Tibial nerve (tissue), 4 donors: ENCODE measurements at places on chromosomes 12 and 14. TPM values are rescaled to one million over a fixed set of nuclear protein-coding genes. Genes with fewer than 3 reads are reported as not detected.

- no peak overlapping the region for H3K4me3 ChIP-seq
- DNase-seq, result no peak
- H3K27me3 ChIP-seq, result no peaks in the 10 kb centered on the region
- H3K27ac ChIP-seq, result no peak overlapping the region
Measured at GRCh38 chr12:90951432-90952105, 3.4 kb downstream of the CCER1 start.

DNA sequence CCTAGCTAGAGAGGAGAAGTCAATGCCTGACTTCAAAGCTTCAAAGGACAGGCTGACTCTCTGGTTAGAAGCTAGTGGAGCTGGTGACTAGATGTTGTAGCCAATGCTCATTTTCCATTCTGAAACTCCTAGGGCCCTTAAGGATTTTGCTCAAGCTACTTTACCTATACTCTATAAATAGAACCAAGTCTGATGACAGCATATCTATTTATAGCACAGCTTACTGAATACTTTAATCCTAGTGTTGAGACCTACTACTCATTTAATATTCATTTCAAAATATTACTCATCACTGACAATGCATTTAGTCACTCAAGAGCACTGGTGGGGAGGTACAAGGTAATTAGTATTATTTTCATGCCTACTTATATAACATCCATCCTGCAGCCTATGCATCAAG lies 137.2 kb upstream of the PELI2 start:
- no peak overlapping the region for H3K4me3 ChIP-seq
- peaks cover 6% of the 10 kb centered on the region for H3K4me1 ChIP-seq
- DNase-seq, result no peak
- H3K36me3 ChIP-seq, result no peaks in the 10 kb centered on the region

DNA sequence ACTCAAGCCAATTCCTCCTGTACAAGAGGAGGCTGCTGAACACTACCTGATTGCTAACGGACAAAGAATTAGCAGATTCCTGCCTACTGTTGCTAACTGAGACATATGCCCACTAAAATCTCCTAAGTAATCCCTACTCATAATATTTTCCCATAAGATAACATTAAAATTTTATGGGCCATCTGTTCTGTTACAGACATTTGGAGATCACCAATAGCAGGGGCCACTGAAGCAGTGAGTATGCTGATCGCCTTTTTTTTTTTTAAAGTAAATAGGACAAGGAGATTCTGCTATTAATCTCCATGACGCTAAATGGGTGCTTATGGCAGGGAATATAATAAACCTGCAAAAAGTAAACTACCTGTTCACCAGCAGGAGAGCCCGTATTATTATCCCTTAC lies 292.9 kb downstream of the MED13L start:
- no peaks in the 10 kb centered on the region for H3K27me3 ChIP-seq
- H3K36me3 ChIP-seq, result peaks cover 2% of the 10 kb centered on the region

GRCh38 chr12:121130866-121131373 lies 1.8 kb upstream of the P2RX7 start:
- H3K4me1 ChIP-seq, result peaks cover 25% of the 10 kb centered on the region
- no peaks in the 10 kb centered on the region for H3K27me3 ChIP-seq
- DNase-seq, result no peak
- H3K27ac ChIP-seq, result peak overlapping the region; percentile 91
- H3K4me3 ChIP-seq, result no peak overlapping the region

The SDR9C7 gene
- total RNA-seq, result not detected

GRCh38 chr12:125029761-125030358 lies 35.4 kb upstream of the AACS start:
- H3K36me3 ChIP-seq, result no peaks in the 10 kb centered on the region
- no peak overlapping the region for H3K4me3 ChIP-seq
- H3K4me1 ChIP-seq, result no peaks in the 10 kb centered on the region
- DNase-seq, result no peak
- H3K27me3 ChIP-seq, result no peaks in the 10 kb centered on the region

DNA sequence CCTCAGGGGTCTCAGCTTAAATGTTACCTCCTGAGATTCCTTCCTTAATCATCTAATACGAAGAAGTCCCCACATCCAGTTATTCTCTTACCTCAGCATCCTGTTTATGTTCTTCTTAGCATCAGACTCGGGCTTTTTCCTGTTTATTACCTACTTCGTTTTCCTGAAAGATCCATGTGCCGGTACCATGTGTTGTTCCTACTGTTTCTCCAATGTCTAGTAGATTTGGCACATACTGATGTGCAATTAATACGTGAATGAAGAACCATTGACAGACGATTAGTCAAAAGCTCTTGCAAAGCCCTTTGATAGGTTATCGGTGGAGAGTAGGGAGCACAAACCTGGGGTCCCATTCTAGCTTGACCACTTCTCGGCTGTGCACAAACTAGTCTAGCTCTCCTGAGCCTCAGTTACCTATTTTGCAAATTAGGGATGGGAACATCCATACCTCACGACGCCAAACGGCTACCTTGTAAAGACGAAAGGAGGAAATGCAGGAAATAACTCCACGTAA lies 735 bp upstream of the MAPKAPK5 start:
- peak; percentile 4 for DNase-seq
- no peaks in the 10 kb centered on the region for H3K36me3 ChIP-seq
- H3K27ac ChIP-seq, result peak overlapping the region; percentile 97
- H3K4me3 ChIP-seq, result peak overlapping the region; percentile 96

- peak overlapping the region; percentile 36 for H3K27ac ChIP-seq
- H3K4me3 ChIP-seq, result no peak overlapping the region
- no peaks in the 10 kb centered on the region for H3K27me3 ChIP-seq
- H3K4me1 ChIP-seq, result peaks cover 36% of the 10 kb centered on the region
- DNase-seq, result peak; percentile 63
Measured at GRCh38 chr14:64762044-64763034, 58.1 kb downstream of the PLEKHG3 start.

The TRIM9 gene
- total RNA-seq, result 5.9 TPM

- no peak overlapping the region for H3K27ac ChIP-seq
- peaks cover 4% of the 10 kb centered on the region for H3K4me1 ChIP-seq
- no peaks in the 10 kb centered on the region for H3K36me3 ChIP-seq
Measured at GRCh38 chr14:87690076-87690613, 302.8 kb downstream of the GALC start.

The SLC38A2 gene
- total RNA-seq, result 383 TPM

The CALM1 gene
- total RNA-seq, result 117 TPM

DNA sequence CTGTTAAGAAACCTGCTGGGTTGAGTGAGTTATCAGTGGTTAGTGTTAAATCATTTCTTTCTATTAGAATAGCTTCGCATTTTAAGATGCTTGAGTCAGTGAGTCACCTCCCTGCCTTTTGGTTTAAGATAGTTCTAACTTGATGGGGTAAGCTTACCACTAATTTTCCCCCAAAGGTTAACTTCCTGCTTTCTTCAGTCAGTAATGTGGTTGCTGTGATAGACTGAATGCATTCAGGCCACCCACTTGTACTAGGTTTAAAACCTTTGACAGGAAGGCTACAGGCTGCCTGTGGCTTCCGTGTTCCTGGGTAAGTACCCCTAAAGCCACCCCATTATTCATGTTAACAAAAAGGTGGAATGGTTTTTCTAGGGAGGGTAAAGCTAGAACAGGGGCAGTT lies 25.3 kb downstream of the CLEC2A start:
- H3K4me1 ChIP-seq, result no peaks in the 10 kb centered on the region
- H3K4me3 ChIP-seq, result no peak overlapping the region
- H3K36me3 ChIP-seq, result no peaks in the 10 kb centered on the region
- DNase-seq, result no peak

The KLRF1 gene
- total RNA-seq, result not detected

GRCh38 chr12:33156042-33156441 lies 259.5 kb upstream of the PKP2 start:
- H3K4me1 ChIP-seq, result no peaks in the 10 kb centered on the region
- H3K27me3 ChIP-seq, result no peaks in the 10 kb centered on the region
- H3K4me3 ChIP-seq, result no peak overlapping the region
- H3K36me3 ChIP-seq, result no peaks in the 10 kb centered on the region
- no peak for DNase-seq
- no peak overlapping the region for H3K27ac ChIP-seq

- H3K36me3 ChIP-seq, result no peaks in the 10 kb centered on the region
- H3K27ac ChIP-seq, result no peak overlapping the region
- DNase-seq, result no peak
Measured at GRCh38 chr12:25811656-25812126, 146.8 kb upstream of the RASSF8 start.

GRCh38 chr14:45177076-45177475 lies 41.3 kb downstream of the FANCM start:
- no peak for DNase-seq
- no peaks in the 10 kb centered on the region for H3K27me3 ChIP-seq
- no peak overlapping the region for H3K27ac ChIP-seq
- no peaks in the 10 kb centered on the region for H3K36me3 ChIP-seq

The IL25 gene
- total RNA-seq, result not detected

- H3K4me1 ChIP-seq, result no peaks in the 10 kb centered on the region
- peaks cover 3% of the 10 kb centered on the region for H3K36me3 ChIP-seq
- peak overlapping the region; percentile 79 for H3K27ac ChIP-seq
- no peak overlapping the region for H3K4me3 ChIP-seq
- no peaks in the 10 kb centered on the region for H3K27me3 ChIP-seq
Measured at GRCh38 chr12:53064613-53065436, 14.4 kb downstream of the SPRYD3 start.

DNA sequence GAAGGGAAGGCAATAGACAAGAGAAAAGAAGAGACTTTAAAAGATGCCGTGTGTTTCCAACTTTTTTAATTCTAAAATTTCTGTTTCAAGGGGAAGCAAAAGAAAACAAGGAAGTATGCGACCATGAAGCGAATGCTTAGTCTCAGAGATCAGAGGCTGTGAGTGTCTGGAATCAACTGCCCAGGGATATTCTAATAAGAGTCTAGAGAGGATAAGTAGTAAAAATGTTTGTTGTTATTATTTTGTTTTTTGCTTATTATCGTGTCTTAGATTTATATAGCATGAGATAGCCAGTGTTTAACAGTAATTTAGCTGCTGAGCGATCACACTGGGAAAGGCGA lies 421 bp downstream of the FCF1 start:
- peaks cover 52% of the 10 kb centered on the region for H3K4me1 ChIP-seq
- DNase-seq, result no peak
- no peaks in the 10 kb centered on the region for H3K27me3 ChIP-seq
- H3K36me3 ChIP-seq, result no peaks in the 10 kb centered on the region

- no peaks in the 10 kb centered on the region for H3K27me3 ChIP-seq
- no peak overlapping the region for H3K4me3 ChIP-seq
- no peak for DNase-seq
- no peaks in the 10 kb centered on the region for H3K36me3 ChIP-seq
- H3K4me1 ChIP-seq, result no peaks in the 10 kb centered on the region
Measured at GRCh38 chr12:30268041-30268440, 427.6 kb downstream of the IPO8 start.

DNA sequence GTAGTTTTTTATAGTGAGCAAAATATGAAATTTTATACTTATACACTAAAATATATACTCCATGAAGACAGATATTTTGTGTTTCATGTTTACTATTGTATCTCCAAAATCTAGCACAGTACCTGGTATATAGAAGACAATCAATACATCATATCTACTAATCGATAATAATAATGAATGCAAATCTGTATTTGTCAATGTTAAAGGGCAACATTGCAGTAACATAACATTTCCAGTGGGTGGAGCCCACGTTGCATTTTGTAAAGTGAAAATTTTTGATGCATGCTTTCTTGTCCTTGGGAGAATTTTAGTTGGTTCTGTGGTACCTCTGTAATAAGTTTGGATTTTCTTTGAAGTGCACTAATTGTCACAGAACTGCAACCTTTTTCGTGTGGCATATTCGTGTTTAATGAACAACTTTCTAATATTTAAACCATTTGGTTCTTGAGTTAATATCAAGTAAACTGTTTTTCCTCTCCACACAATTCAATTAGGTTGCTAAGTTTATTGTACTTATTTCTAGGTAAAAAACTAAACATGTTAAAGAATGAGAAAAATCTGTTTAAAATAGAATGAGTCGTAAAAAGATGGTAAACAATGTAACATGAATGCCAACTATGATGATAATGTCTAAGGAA lies 47.4 kb downstream of the AVPR1A start:
- H3K27ac ChIP-seq, result no peak overlapping the region
- no peak for DNase-seq
- no peaks in the 10 kb centered on the region for H3K36me3 ChIP-seq

DNA sequence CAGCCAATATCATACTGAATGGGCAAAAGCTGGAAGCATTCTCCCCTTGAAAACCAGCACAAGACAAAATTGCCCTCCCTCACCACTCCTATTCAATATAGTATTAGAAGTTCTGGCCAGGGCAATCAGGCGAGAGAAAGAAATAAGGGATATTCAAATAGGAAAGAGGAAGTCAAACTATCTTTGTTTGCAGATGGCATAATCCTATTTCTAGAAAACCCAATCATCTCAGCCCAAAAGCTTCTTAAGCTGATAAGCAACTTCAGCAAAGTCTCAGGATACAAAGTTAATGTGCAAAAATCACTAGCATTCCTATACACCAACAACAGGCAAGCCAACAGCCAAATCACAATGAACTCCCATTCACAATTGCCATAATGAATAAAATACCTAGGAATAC lies 21.0 kb upstream of the ANP32D start:
- DNase-seq, result no peak
- H3K36me3 ChIP-seq, result no peaks in the 10 kb centered on the region
- no peak overlapping the region for H3K4me3 ChIP-seq
- H3K27me3 ChIP-seq, result no peaks in the 10 kb centered on the region
- H3K4me1 ChIP-seq, result no peaks in the 10 kb centered on the region

The KLHL42 gene
- 42.0 TPM for total RNA-seq

- H3K36me3 ChIP-seq, result no peaks in the 10 kb centered on the region
- no peak overlapping the region for H3K4me3 ChIP-seq
- DNase-seq, result no peak
Measured at GRCh38 chr12:54997929-54998522, 13.5 kb upstream of the TESPA1 start.

The LRTM2 gene
- not detected for total RNA-seq

GRCh38 chr12:97276661-97277429 lies 185.8 kb upstream of the RMST start:
- H3K27ac ChIP-seq, result no peak overlapping the region
- H3K36me3 ChIP-seq, result no peaks in the 10 kb centered on the region

The MYL6 gene
- 1,879 TPM for total RNA-seq

DNA sequence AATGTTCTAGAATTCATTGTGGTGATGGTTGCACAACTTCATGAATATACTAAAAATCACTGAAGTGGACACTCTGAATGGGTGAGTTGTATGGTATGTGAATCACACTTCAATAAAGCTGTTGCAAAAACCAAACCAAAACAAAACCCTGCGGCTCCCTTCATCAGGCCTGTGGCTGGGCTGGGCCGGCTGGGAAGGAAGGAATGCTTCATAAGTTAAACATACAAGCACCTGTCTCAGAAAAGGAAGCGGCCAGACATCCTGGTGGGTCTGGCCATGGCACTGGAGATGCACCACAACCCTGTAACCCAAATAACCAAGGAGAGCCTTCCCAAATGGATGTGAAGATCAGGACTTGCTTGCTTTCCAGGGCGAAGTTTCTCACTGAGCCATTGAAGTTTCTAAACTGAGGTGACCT lies 34.9 kb downstream of the TTC7B start:
- no peak for DNase-seq
- H3K36me3 ChIP-seq, result peaks cover 93% of the 10 kb centered on the region
